ENCODE measurements at places on chromosomes 2 and 18.

DNA sequence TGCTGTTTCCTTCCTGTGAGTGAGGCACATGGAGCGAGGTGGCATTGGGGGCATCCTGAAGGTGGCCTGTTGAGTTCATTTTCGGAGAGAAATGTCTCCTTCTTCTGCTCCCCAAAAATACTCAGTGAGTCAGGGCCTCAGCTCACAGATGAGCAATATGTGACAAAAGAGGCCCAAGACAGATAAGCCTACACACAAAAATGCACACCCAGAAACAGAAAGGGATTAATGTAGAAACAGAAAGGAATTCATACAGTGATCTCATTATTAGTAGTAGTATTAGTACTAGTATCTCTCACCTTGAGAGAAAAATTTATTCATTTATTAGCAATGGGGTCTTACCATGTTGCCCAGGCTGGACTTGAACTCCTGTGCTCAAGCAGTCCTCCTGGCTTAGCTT, 5.1 kb downstream of the GPR75 start:
- DNase-seq, result no peak

DNA sequence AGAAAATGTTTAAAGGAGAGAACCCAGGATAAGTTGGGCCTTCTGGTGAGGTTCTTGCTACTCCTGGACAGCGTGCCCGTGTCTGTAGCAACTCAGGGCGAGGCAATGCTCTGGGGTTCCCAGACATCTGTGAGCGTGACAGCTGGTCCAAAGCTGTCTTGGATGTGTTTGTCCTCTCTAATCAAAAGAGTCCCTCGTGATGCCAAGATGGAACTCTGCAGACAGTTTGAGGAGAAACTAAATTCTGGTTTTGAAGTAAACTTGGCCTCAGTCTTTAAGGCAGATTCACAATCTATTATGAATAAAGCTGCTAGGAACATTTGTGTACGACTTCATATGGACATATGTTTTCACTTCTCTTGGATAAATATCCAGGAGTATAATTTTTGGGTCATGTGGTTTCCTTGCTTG, 47.3 kb downstream of the TMEM17 start:
- no peak for DNase-seq

DNA sequence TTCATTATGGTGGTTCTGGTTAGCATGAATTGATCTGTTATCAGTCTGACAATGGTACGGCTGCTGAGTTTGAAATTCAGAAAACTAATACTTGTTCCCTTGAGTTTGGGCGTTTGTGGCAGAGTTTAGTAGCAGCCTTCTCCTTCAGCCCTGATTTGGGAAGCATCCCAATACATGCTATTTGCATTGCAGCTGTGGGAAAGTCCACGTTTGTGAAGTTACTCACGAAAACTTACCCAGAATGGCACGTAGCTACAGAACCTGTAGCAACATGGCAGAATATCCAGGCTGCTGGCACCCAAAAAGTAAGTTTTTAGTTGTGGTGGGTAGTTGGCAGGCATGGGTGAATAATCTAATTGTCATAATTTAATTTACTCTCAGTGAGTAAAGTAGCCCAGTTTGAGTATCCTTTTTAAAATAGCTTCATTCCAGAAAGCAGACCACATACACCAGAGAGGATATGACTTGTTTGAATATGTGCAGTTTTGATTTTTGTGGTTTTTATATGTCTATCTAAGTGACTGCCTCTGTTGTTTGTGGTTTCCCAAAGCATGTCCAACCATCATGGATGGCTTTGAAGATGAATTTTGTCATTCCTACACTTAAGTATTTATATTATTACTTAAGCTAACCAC, 12.2 kb downstream of the DGUOK start:
- DNase-seq, result no peak

- DNase-seq, result no peak
Observed at GRCh38 chr2:46909771-46910419, 5.7 kb downstream of the MCFD2 start.

GRCh38 chr2:190328573-190329147, 9.0 kb upstream of the HIBCH start:
- no peak for DNase-seq

DNA sequence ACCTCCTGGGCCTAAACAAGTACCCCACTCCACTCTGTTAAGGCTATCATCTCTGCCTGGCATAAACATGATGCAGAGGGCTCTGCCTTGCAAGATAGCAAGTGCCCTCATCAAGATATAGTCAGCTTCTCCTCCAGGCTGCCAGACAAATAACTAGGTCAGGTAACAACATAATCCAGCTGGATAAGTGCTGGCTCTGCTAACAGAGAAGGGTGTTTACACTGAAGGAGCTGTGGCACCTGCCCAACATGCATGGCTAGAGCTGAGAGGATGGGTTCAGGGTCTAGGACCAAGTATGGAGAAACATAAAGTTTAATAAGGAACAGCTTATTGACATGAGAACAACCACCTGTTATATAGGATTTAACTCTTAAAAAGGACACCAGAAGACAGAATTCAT, 42.8 kb downstream of the DLGAP1 start:
- DNase-seq, result no peak
